ENCODE measurements at places on chromosomes 2 and 18.

DNA sequence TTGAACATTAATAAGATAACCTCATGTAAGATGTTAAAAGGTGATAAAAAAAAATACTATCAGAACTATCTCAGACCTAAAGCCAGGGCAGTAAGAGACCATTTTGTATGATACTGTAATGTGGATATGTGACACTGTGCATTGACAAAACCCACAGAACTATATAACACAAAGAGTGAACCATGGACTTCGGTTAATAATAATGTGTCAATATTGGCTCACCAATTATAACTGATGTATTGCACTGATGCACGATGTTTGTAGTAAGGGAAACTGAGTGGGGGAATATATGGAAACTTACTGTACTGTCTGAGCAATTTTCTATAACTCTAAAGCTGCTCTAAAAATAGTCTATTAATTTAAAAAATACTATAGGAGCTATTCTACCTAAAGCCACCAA is 40.7 kb upstream of the PARD3B start:
- DNase-seq = no peak

DNA sequence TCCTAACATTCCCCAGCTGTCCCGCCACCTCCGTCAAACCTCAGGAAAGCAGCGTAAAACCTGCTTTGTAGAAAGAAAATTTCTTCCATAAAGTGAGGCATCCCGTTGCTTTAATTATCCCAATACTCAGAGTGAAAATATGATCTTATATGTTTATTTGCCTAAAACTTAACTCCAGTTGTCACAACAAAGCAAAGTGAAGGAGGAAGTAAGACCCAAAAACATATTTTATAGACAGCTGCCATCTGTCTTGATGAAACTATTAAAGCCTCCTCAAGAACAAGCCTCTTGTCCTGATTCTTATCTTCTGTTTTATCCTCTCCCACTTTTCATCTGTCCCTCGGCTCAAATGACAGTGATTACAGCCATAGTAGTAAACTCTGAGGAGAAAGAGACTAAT is 28.9 kb upstream of the LPIN2 start:
- no peak for DNase-seq

DNA sequence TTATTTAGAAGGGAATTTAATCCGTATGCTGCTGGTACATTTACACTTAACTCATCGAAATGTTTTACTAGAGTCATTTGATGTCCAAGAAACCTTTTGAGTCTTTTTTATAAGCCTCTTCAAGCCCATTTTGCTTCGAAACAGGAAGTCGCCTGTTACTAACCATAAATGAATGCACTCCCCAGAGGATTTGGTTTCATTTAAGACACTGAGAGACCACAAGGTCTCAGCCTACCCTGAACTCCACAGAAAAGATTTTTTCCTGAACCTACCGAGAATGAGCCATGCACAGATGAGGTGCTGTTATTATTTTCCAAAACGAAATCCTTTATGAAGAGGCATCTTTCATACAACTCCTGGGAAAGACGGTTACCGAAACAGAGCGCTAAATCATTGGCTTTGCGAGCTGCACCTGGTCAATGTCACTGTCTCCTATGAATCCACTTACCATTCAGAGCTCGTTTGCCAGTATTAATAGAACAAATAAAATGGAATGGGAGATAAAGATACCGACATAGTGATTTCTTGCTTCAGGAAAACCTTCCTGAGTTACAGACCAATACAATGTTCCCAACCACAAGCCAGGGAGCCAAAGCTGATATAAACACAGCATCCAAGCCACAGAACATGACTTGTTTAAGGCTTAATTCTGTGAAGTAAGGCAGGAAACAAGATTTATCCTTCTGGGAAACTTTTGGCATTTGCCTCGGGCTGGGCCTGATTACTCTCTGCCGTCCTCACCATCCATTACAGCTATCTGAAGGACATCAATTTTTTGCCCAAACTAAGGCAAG is 382.1 kb downstream of the OSR1 start:
- no peak for DNase-seq

GRCh38 chr2:184729581-184729980 is 131.3 kb downstream of the ZNF804A start:
- DNase-seq = no peak

DNA sequence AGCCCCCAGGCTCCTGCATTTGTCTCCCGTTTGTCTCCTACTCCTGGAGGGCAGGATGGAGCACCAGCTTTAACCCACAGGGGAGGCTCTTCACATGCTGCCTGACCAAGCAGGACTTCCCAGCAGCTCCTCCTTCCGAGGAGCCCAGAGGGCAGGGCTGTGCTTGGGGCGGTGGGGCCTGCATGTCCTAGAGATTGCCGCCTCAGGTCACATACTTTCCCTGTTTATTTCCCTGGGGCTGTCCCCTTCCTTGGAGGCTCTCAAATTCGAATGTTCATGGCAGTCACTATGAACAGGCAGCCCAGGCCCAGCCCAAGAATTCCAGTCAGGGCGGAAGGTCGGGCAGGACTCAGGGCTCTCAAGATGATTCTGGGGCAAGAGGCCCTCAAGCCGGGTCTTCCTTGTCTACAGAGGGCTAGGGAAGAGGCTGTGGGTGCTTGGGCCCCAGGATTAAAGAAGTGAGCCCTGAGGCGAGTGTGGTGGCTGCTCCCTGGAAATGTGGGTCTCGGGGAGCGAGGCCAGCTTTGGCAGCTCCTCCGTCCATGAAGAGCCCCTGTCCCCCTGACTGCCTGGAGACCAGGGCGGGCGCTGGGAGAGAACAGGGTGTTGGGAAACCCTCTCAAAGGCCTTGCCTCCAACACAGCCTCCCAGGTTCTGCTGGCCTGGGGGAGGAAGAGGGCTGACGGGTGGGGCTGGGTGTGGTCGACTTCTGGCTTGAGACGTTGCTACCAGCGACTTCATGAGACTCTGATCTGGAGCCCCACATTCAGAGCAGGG is 48.9 kb upstream of the HPCAL1 start:
- no peak for DNase-seq

- peak; percentile 91 for DNase-seq
Measured at GRCh38 chr2:216690853-216691741, 4.3 kb downstream of the IGFBP5 start.

- no peak for DNase-seq
Measured at GRCh38 chr2:28620801-28621171, 124.9 kb downstream of the PLB1 start.

GRCh38 chr18:55494899-55495298 is 93.1 kb downstream of the TCF4 start:
- DNase-seq = no peak

GRCh38 chr2:108169982-108170625 is 69.7 kb upstream of the SULT1C3 start:
- DNase-seq = no peak

- DNase-seq = no peak
Measured at GRCh38 chr2:88561646-88562388, 65.4 kb downstream of the EIF2AK3 start.

GRCh38 chr2:153939124-153939796 is 67.5 kb downstream of the GALNT13 start:
- DNase-seq = no peak
